Right renal pelvis (tissue), 4 donors: ENCODE measurements at places on chromosomes 11 and 22. TPM values are rescaled to one million over a fixed set of nuclear protein-coding genes. Genes with fewer than 3 reads are reported as not detected.

The TRPM5 gene
- polyA plus RNA-seq: 3.1 TPM

The VPREB3 gene
- 0.69 TPM for polyA plus RNA-seq

DNA sequence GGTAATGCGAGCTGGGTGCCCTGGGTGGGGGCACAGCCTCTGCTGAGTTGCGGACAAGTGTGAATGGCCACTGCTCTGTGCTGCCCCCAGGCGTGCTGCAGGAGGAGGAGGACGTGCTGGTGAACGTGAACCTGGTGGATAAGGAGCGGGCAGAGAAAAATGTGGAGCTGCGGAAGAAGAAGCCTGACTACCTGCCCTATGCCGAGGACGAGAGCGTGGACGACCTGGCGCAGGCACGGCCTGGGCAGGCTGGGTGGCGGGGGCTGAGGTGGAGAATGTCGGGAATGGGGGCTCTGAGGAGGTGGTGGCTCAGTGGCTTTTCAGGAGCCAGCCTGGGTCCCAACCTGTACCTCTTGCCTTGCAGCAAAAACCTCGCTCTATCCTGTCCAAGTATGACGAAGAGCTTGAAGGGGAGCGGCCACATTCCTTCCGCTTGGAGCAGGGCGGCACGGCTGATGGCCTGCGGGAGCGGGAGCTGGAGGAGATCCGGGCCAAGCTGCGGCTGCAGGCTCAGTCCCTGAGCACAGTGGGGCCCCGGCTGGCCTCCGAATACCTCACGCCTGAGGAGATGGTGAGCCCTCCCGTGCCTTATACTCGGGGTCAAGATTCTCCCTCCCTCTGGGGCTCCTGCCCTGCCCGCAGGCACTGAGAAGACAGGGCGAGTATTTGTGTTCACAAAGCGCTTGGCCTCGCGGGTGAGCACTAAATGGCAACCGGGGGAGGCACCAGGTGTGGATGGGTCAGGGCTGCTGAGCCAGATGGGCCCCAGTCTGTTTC lies 4.6 kb downstream of the SART1 start:
- DNase-seq: no peak

GRCh38 chr11:106551744-106552673 lies 466.3 kb downstream of the GUCY1A2 start:
- DNase-seq: no peak

GRCh38 chr11:57476757-57477506 lies 16.6 kb downstream of the RTN4RL2 start:
- DNase-seq: no peak

- DNase-seq: no peak
Measured at GRCh38 chr11:70762810-70763209, 364.5 kb downstream of the CTTN start.

DNA sequence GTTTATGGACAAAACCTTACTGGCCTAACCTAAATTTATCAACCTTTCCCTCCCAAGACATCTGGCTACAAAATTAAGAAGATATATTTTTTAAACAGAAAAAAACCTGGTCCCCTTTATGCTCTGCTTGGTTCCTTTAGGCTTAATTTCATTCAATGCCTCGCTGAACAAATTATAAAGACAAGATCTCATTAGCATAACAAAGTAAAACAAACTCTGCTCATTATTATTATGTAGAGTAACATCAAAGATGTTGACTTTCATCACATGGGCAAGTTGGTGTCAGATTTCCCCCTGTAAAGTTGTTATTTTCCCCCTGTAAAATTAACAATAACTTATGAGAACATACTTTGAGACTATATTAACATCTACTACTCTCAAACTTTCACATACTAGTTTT lies 11.0 kb downstream of the RRAS2 start:
- DNase-seq: no peak
